ENCODE measurements at places on chromosomes 7 and 10.

DNA sequence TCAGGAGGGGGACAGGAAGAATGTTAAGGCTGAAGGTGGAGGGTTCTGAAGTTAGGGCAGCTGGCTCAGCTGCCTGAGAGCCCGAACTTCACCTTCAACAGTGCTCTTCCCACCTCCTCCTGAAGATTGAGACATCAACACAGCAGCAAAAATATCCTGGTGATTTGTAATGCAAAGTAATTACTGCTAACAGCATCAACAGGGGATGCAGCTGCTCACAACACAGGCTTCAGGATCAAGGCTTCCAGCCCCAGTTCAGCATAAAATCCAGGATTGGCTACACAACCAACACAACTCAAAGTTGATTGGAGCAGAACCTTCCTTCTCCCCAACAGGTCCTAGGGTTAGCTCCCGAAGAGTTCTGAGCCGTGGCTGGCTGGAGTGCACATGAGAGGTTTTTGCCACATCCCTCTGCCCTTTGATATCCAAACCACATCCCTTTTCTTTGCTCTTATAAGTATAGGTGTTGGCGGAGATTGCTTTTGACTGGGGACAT, 242.4 kb downstream of the KIAA1217 start:
- no peak for DNase-seq

GRCh38 chr7:40714363-40715052, 579.7 kb downstream of the SUGCT start:
- DNase-seq, result no peak

- peak; percentile 4 for DNase-seq
Measured at GRCh38 chr10:624605-625332, 64.7 kb downstream of the DIP2C start.

DNA sequence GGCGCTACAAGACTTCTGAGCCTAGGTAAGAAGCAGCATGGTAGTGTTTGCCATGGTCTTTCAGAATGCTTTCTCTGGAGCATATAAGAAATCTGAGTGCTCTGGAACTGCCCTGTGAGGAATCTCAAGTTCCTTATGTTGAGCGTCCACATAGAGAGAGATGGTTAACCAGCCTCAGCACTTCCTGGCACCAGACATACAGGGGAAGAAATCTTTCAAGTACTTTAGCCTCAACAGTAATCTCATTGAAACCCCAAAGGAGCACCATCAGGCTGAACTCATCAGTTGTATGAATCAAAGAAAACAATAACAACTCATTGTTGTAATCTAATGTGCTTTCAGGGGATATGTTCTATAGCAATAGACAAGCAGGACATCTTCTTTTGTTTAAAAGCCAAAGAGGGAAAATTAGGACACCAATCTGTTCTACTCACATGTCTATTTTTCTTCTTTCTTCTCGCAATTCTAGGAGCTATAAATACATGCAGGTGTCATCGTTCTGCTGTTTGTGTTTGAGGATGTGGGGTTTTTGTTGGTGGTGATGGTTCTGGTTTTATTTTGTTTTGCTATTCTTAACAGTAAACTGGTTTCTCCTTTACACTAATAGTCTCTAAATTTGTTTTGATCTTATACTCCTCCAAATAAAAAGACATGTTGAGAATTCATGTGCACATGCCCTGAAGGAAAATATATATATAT, 1145.0 kb upstream of the LRRN3 start:
- no peak for DNase-seq

DNA sequence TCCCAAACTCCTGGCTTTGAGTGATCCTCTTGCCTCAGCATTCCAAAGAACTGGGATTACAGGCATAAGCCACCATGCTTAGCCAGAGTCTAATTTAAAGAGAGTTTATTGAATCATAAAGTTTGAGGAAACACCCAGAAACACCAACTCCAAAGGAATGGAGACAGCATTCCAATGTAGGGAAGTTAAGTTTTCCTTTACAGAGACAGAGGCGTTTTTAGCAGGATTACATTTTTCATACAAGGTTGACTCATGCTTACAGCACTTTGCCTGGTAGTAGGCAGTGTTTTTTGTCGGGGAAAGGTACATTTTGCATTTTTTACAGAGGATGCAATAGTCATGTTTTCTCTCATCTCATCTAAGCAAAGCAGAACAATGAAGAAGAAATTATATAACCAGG, 18.9 kb upstream of the OPN4 start:
- DNase-seq, result no peak
